ENCODE measurements at places on chromosomes 16 and 17.

- no peak for DNase-seq
These were observed 713 bp downstream of the RHOT2 start for GRCh38 chr16:668519-669171.

DNA sequence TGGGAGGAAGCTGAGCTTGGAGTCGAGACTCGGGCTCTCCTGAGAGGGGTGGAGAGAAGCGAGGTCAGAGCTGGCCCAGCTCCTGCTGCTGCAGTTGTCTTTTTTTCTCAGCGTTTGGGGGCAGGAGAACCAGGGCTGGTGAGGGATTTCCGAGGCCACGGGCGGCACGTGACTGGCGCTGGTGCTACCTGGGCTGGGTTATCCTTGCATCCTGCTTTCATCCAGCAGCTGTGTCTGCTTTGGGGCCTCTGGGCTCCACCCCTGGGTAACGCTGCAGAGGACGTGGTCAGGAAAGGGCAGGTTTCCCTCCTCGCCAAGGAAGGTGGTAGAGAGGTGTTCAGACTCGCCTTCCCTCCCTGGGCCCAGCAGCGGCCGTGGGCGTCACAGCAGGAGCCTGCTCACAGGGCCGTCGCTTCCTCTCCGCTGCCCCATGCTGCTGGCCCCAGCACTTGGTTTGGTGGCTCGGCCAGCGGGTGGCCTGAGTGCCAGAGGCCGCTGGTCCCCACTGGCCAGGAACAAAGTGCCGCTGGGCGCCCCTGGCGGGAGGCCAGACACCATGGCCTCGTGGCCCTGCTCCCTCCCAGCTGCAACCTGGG lies 22.5 kb downstream of the GSE1 start:
- DNase-seq: no peak

- no peak for DNase-seq
These were observed 2.3 kb downstream of the NDUFB10 start for GRCh38 chr16:1961651-1962067.

GRCh38 chr16:53257001-53257400 lies 177.3 kb upstream of the RBL2 start:
- DNase-seq: no peak

GRCh38 chr17:4897198-4897687 lies 2.1 kb upstream of the C17orf107 start:
- no peak for DNase-seq

- no peak for DNase-seq
These were observed 11.6 kb downstream of the GSG1L2 start for GRCh38 chr17:9810100-9810949.

GRCh38 chr17:80221351-80222105 lies 1.3 kb downstream of the SLC26A11 start:
- DNase-seq: no peak

GRCh38 chr17:79633993-79634813 lies 23.4 kb upstream of the RBFOX3 start:
- no peak for DNase-seq

DNA sequence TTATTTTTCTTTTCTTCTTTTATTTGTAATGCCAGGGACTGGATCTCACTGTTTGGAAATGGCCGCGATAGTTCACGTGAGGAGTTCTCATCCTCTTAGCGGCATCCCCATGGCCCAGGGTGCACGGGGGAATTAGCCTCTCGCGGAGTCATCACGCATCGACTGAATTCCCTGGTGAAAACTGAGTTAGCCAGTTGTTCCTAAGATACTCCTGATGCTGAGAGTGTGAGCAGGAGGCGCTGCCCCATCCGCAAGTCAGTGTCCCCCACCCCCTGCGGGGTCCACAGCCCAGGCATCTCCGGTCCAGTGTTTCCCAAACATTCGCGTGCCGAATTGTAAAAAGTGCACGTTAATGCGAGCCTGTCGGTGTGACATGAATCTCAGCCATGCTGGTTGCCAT lies 277.2 kb downstream of the CPPED1 start:
- no peak for DNase-seq

DNA sequence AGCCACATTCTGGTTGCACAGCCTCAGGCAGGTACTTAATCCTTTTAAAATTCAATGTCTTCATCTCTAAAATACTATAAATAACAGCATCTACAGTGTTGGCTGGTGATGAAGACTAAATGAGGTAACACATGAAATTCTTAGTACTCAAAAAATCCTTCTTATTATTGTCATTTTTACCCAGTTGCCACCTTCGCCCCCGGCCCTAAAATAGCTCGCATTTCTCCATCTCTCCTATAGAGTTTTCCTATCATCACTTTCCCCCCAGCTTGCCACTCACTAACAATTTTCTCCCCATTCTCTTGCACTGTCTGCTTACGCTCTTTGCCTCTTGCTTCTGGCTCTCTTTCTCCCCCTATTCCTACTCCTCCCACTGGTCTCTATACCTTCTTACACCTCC lies 59.9 kb upstream of the MARCHF10 start:
- no peak for DNase-seq

GRCh38 chr17:16044487-16044886 lies 44.9 kb downstream of the TTC19 start:
- DNase-seq: no peak

GRCh38 chr17:32443827-32444300 lies 446 bp upstream of the PSMD11 start:
- DNase-seq: no peak

DNA sequence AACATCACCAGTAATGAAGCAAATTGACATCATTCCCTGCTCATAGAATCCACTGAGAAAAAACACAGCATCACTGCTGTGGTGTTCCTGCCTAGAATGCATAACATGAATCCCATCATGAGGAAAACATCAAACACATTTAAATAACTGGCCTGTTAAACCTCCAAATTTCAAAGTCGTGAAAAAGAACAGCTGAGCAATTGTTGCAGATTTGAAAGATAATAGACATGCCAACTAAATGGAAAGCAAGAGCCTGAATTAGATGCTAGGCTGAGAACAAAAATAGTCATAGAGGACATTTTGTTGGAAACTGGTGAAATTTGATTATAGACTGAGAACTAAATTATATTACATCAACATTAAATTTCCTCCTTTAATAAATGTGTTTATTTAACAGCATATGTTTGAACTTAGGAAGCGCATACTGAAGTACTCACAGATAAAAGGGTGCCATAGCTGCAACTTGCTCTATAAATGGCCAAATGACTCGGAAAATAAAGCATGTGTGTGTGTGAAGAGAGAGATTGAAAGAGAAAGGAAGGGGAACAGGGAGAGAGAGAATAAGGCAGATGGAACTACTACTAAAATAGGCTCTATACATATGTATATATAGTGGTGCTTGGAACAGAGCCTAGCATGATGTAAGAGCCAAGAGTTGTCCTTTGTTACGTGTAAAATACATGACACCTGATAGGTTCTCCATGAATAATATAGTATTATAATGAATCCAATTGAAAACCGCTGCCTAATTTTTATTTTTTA lies 305.0 kb upstream of the MON1B start:
- no peak for DNase-seq

DNA sequence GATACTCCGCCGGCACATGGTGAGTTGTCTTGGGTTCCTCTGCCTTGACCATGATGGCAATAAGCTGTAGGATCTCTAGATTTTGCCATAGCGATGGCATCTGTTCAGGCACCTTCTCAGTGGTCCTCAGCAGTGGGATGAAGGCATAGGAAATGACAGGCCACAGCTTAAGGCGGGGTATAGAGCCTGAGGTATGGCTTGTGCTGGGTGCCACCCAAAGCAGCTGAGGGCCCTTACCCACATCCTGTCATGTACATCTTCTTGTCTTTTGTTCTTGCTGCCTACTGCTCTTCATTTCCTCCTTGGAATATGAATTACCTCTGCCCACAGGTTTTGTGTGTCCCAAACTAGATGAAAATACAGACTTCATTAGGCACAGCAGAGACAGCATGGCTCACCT lies 29.5 kb downstream of the KAT7 start:
- DNase-seq: no peak

Measured in central memory CD8-positive, alpha-beta T cell (primary cell).